ENCODE measurements at places on chromosomes 2 and 18.

- DNase-seq: no peak
Observed at GRCh38 chr2:191343796-191344338, 98.7 kb downstream of the MYO1B start.

DNA sequence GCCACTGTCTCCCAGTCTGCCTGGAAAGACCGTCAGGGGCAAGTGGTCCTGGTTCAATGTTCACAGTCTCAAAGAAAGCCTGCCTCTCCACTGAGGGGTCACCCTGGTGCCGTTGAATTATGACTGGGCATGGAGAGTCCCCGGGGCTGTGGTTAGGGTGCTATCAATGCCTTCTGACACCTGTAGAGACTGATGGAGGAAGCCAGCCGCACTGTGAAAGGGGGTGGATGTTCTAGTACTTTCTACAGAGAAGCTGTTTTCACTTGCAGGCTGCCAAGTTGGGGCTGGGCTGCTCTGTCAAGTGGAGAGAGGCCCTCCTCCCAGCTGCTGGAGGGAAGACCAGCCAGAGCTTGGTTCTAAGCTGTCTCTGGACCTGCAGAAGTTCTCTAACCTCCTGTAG, 80.5 kb downstream of the BCL2L11 start:
- peak; percentile 51 for DNase-seq

DNA sequence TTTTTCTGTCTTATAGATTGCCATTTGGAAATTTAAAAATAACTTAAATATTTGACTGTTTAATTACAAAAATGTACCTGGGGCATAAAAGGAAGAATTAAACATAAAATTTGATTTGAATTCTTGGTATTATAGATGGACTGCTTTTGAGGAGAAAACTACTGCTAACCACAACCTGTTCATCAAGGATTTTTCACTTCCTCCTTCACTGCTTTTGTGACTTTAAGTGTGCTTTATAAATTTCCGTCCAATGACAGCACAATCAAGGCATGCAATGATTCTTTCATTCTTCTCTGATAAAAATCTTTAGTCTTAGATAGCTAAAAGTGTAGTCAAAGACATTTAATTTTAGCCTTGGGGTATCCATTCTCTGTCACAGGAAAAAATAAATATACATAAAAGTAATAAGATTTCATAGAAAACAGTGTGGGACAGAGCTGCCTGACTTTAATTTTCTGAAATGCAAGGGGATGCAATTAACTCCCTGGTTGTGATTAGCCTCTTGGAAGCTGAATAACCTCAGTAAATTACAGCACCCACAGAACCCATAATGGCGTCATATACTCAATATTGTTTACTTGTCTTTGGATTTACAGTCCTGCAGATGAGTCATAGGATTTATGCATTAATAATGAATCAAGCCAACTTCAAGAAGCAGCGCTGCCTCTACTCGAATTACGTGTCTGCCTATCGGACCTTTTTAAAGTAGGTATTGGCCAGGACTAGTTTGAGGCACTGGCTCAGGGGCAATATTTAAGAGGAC, 587.9 kb downstream of the NRXN1 start:
- DNase-seq: no peak

GRCh38 chr2:28399956-28400355, 7.3 kb downstream of the FOSL2 start:
- DNase-seq: no peak

DNA sequence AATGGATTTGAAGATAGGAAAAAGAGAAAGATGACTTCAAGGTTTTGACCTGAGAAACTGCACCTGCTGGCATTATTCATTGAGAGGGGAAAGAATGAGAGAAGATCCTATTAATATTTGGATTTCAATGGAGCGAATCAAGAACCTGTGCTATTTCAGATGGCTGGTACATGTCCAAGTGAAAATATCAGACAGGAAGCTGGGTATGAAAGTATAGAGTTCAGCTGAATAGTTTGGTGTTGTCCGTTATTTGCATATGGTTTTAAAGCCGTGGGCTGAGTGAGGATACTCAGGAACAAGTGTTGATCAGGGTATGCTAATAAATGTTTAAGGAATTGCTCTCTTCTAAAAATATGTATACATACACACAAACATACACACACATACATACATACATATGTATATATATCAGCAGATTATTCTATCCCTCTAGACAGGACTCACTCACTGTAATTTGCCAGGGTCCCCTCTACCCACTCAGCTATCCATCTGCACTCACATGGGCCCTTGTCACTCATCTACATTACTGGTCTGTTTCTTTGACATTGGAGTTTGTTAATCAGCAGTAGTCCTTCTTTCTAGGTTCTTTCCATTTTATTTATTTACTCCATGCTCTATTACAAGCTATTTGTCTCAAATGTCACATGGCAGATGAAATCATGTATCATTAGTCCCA, 33.9 kb upstream of the IKZF2 start:
- no peak for DNase-seq

DNA sequence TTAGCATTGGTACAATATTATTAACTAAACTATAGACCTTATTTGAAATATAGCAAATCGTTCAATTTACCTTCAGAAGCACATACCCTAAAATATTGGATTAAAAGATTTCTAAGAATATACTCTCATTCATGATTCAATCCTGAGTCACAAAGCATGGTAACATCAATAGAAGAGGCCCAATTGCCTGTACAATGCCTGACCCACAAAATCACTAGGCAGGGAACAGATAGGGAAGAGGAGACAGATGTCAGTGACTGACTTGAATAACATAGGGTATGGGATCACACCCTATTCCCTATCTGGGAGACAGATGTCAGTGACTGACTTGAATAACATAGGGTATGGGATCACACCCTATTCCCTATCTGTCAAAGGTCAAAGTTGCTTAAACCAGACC, 611.6 kb upstream of the VRK2 start:
- DNase-seq: no peak
